ENCODE measurements at places on chromosomes 2 and 18.

- no peak for DNase-seq
These were observed 22.2 kb downstream of the CCDC121 start for GRCh38 chr2:27606611-27607010.

DNA sequence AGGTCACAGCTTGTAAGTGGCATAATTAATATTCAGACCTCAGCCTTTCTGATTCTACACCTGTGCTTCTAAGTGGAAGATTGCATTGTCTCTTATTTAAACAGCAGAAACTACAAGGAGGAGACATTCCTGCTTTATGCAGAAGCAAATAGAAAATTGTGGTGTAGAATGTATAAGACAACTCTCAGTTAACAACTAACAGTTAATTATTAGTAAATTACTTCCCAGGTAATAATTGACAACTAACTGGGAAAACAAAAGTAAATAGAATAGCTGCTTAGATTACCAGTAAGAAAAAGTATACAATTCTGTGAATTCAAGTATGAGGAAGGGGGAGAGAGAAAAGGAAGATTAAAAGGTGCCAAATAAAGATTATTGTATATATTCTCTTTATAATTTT, 1210.5 kb upstream of the GYPC start:
- DNase-seq = no peak

GRCh38 chr18:67135981-67136380, 380.5 kb downstream of the DSEL start:
- DNase-seq = no peak

DNA sequence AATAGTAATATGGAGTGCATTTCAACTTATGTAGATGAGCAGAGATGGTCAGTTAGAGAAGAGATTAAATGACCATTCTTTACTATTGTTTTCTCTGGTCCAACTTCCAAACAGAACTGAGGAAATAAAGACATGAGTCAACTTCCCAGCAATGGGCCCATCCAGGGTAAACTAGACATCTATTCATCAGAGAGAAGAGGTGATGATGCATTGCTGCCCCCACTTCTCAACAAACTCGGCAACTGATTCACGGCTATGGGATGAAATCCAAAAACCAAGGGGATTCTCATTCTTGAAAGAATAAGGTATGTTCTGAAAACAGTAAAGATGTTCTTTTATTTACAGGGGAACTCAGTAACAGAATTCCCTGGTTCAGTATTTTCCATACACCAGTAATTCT, 190.7 kb downstream of the RDH14 start:
- no peak for DNase-seq

GRCh38 chr2:27655155-27655951, 8.1 kb downstream of the SUPT7L start:
- DNase-seq = no peak

DNA sequence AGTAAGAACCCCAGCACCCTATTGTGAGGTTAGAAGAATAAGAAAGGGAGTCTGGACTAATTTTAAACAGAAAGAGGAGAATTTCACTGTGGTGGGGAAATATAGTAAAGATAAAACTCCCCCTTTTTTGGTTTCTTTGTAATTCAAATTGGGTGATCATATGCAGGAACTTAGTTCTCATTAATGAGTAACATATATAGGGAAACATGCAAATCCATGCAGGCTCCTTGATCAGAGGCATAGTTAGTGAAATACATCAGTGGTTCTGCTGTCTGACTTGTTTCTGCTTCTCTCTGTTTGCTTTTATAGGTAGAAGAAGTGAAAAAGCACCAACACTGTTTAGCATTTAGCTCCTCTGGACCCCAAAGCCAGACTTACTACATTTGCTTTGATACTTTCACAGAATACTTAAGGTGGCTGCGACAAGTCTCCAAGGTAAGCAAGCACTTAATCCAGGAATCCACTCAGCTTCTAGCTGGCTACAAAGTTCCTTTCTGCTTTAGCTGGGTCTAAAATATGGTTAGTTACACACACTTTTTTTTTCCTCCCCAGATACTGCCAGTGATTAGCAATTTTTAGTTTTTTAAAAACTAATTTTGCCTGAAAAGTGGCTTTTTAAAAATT, 123.2 kb downstream of the PHLPP1 start:
- no peak for DNase-seq

DNA sequence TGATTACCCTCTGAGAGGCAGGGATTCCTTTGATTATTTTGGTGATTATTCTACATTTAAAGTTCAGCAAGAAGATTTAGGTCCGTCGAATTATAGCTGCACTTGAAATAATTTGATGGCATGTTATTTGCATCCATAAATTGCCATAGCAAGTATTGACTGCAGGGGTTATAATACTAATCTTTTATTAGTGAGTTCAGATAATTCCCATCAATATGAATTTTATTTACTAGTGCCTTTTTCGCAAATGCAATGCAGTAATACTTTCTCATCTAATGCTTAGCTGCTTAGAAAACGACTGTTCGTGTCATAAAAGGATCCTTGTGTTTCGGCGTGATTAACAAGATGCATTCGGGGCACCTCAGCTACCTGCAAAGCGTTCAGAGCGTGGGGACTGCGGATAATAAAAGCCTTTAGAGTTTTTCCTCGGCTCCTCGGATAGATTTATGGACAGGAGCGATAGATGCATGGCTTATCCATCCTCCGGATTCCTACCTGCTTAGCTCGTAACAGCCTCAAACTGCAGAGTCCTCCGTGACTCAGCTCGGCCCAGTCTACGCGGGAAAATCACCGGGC, 2.5 kb upstream of the GBX2 start:
- DNase-seq = no peak

GRCh38 chr2:136049991-136050920, 64.8 kb upstream of the DARS1 start:
- no peak for DNase-seq

DNA sequence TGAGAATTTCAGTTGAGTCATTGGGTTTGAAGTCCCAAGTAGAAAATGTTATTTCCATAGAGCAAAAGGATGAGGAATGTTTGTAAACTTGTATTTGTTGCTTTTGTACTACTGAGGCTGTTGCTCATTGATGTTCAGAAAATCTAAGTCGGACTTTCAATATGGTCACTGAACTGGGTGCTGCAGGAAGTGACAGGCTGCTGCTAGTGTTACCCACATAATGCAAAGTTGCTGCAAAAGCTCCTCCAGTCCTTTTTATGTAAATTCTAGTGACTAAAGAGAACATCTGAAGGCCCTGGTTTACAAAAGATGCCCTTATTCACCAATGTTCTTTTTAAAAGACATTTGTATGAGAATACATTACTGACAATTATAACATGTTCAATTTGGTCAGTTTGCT, 131.1 kb upstream of the FAM98A start:
- no peak for DNase-seq

GRCh38 chr18:62663731-62664336, 51.5 kb upstream of the PHLPP1 start:
- no peak for DNase-seq

- peak; percentile 99 for DNase-seq
These were observed at the start of gene RALB for GRCh38 chr2:120252225-120253020. Gene RALB, plus strand, starts transcription at chr2:120252852. Its CDS starts 25,813 bp downstream, at chr2:120278665.

DNA sequence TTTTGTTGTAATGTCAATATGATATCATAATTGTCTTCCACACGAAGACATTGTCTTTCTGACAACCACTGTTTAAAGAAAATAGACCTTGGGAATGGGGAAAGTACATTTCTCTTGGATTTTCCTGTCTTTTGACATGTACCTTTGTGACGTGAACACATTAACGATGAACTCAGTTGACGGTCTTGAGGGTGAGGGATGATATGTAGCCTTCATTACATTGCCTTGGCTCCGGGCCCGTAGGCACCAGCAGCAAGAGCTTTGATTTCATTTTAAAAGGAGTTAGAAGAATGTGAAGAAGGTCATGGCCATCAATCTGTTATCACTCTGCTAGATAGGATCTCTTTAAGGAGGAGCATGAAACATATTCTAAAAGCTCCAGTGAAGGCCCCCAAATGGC, 80.9 kb downstream of the LYPD6B start:
- DNase-seq = no peak

DNA sequence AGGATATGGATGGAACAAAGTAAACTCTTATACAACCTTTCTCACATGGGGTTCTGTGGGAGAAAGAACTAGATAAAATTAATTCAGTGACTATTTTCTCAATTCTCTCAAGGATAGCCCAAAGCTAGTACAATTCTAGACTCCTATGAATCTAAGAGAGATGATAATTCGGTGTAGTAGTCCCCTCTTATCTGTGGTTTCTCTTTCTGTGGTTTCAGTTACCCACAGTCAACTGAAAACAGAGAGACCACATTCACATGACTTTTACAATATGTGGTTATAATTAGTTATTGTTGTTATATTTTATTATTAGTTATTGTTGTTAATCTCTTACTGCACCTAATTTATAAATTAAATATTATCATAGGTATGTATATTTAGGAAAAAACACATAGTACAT, 53.5 kb upstream of the C2orf15 start:
- DNase-seq = no peak

GRCh38 chr2:136107051-136108033, 10.6 kb downstream of the CXCR4 start:
- no peak for DNase-seq

DNA sequence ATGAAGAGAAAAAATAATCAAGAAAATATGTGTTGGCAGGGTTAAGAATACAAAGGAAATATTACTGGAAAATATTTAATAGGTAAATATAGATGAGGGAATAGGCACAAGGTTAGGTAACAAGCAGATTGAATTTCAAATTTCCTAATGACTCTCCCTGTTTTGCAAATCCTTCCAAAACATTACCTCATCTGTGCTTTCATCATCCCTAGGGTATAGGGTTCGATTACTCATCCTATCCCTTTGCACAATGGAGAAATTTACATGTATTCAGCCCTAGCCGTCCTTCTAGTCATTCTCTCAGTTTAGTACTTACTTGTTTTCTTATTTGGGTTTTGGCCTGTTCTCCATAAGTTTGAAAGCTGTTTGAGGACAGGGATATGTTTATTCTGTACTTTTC, 864.6 kb upstream of the FSHR start:
- DNase-seq = no peak

DNA sequence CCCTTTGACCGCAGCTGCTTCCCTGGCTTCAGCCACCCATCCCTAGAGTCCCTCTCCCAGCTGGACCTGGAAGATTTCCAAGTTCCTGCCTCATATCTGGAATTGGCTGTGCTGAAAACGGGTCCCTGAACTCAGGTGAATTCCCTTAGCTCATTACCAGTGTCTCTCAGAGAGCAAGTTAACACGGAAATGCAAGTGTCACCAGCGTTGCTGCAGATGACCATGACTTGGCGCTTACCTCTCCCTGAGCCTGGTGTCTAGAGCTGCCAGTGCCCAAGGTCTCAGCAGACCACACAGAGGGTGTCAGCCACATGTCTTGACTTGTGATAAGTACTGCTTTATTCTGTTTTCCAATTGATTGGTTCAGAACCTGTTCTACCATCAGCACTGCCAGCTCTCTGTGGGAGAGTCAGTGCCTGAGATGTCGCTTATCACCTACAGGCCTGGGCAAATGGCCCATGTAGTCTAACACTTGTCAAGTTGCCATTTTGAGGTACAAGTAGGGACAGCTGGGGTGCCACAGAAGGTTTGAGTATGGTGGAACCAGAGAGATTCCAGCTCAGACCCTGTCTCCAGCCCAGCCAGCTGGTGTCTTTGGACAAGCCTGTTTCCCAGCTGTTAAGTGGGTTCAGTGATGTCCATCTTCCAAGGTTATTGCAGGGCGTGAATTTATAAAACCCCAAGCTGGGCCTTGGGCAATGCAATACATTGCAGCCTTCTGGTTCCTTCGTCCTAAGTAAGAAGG, 48.7 kb downstream of the LYPD1 start:
- no peak for DNase-seq

- DNase-seq = no peak
These were observed 40.2 kb upstream of the STAT4 start for GRCh38 chr2:191190861-191191552.

DNA sequence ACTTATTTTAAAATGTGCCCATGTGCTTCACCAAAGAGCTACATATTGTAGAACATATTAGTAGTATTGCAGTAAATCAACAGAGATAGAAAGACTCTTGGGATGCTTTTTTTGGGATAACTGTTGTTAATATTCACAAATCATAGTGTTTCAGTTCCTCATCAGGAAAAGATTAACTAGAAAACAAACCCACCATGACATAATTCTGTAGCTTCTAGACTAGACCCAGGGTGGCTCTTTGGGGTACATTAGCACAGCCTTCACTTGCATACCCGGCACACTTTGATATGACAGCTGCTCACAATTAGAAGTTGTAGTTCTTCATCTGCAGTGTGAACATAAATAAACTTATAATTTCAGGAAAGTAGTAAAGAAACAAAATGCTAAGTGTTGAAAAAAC, 154.2 kb downstream of the ATP9B start:
- no peak for DNase-seq

DNA sequence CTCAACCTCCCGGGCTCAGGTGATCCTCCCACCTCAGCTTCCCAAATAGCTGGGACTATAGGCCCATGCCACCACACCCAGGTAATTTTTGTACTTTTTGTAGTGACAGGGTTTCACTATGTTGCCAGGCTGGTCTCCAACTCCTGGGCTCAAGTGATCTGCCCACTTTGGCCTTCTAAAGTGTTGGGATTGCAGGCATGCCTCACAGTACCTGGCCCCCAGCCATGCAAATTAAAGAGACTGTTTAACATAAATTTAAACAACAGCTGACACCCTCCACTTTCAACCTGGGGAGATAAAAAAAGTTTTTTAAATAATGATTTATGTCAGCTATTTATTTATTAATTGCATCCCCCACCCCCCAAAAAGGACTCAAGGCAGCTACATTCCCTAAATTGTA, 234.7 kb downstream of the CCDC178 start:
- no peak for DNase-seq

GRCh38 chr2:16111838-16112210, 171.5 kb downstream of the MYCN start:
- DNase-seq = no peak

DNA sequence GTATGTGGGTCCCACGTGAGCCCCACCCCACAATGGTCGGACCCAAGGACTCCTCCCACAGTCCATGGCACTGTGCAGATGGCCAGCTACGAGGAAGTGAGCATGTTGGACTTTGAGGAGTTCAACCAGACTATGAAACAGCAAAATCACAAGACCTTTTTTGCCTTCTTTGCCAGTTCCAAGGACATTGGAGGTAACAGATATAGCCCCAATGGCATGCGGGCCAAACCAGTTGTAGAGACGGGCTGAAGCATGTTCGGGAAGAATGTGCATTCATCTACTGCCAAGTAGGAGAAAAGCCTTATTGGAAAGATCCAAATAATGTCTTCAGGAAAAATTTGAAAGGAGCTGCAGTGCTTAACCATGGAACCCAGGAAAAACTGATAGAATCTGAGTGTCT, 12.6 kb downstream of the DNER start:
- DNase-seq = no peak

- no peak for DNase-seq
These were observed 277.4 kb downstream of the NRXN1 start for GRCh38 chr2:50754514-50754913.

- DNase-seq = no peak
These were observed 17.1 kb upstream of the ATOH8 start for GRCh38 chr2:85736456-85737355.

GRCh38 chr18:10074110-10074509, 160.3 kb downstream of the VAPA start:
- DNase-seq = no peak
